ENCODE measurements at places on chromosomes 16 and 17. TPM values are rescaled to one million over a fixed set of nuclear protein-coding genes. Genes with fewer than 3 reads are reported as not detected.
A peak's percentile ranks its signal among the peaks of the same experiment; 100 is the strongest.

GRCh38 chr16:78882751-78883150 is 717.8 kb downstream of the MAF start:
- no peak for DNase-seq

GRCh38 chr17:49457564-49458535 is 37.2 kb upstream of the NGFR start:
- DNase-seq, result no peak

DNA sequence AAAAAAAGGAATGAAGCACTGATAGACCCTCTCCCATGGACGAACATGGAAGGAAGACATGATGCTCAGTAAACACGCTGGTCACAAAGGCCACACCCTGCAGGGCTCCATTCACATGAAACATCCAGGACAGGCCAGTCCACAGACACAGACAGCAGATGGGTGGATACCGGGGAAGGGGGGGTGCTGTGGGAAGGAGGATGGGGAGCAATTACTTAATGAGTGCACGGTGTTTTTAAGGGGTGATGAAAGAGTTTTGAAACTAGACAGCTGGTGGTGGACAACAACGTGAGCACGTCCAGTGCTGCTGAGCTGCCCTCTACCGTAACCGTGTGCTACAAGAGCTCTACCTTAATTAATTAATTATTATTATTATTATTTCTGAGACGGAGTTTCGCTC is 6.0 kb upstream of the SLC16A3 start:
- DNase-seq, result no peak

GRCh38 chr17:9928601-9929333 is 23.7 kb upstream of the RCVRN start:
- peak; percentile 61 for DNase-seq

DNA sequence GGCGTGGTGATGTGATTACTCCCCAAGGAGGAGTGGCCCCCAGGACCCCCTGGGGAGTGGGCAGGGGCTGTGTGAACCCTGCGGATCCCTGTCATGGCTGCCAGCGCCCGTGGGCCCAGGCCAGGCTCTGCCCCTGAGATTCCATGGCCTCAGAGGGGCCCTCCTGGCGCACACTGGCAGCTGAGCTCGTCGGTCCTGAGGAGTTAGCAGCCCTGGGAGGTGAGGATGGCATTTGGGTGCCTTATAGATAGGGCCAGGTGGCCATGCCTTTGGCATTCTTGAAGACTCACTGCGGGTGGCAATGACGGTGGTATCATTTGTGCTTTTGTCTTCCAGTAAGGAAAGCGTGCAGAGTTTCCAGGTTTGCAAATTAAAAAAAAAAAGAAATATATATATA is 146.8 kb upstream of the GSE1 start:
- DNase-seq, result no peak

GRCh38 chr16:17304106-17304490 is 166.7 kb downstream of the XYLT1 start:
- no peak for DNase-seq

DNA sequence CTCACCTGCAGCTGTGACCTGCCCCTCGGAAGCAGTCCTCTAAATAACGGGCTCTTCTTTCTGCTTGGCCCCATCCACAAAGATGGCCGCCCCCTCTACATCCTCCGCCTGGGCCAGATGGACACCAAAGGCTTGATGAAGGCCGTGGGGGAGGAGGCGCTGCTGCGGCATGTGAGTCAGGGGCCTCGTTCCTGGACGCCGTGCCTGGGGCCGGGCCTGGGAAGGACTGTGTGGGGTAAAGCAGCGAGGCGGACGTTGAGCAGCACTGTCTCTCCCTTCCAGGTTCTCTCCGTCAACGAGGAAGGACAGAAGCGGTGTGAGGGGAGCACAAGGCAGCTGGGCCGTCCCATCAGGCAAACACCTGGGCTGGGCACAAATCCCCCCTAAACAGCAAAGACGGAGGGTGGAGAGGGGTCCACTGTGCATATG is 33.1 kb downstream of the NAGPA start:
- no peak for DNase-seq

DNA sequence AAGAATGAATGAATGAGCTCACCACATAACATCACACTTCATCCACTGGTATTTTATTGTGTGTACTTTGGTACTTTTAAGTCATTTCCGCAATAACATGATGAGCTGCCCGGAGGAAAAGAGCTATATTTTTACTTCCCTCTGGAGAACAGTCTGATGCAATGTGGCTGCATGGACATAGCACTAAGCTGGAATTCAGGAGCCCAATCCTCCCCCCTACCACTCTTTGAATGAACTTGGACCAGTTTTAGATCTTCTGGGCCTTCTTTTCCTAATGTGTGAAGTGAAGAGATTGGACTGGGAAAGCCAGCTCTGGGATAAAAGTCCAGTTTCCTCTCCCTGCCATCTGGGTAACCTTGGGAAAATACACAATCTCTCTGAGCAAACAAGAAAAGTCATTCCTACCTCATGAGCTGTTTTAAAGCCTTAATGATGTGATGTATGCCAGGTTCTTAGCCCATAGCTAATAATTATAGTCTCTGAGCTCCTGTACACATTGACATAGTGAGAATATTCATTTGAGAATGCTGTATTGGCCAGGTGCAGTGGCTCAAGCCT is 79.3 kb downstream of the ABCC12 start:
- peak; percentile 63 for DNase-seq

DNA sequence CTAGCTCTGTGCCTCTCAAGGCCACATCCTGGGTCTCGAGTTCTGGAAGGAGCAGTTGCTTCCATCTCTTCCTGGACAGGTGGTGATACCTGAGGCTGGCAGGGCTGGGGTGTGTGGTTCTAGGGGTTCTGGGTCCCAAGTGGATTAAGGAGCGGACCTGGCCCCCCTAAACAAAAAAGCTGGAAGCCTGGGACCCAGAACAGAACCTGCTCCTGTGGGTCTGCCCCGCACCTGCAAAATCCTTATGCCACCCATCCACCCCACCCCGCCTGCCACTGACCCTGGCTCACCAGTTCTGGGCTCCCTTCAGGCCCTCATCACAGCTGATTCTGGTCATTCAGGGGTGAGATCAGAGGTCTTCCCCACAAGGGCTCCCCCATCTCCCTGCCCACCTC is 44.8 kb downstream of the ADCY7 start:
- DNase-seq, result no peak

- DNase-seq, result no peak
Measured at GRCh38 chr16:16578701-16579100, 199.8 kb downstream of the NPIPA7 start.

- no peak for DNase-seq
Measured at GRCh38 chr16:24652209-24652712, 77.2 kb upstream of the TNRC6A start.

DNA sequence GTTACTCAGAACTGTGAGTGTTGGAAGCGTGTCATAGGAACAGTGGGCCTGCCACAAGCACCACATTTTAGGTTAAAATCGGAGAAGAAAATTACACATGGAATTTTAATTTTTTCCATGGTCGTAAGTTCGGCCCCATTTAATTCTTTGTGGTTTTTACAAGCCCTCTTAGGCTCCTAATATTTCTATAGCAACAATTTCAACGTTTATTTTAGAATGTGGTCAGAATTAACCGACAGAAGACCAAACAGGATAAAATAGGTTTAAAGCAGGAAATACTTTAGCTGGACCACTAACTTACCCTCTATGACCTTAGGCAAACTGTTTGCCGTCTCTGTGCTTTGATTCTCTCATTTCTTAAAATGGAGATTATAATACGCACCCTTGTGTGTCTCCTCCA is 69.9 kb downstream of the FTO start:
- no peak for DNase-seq

DNA sequence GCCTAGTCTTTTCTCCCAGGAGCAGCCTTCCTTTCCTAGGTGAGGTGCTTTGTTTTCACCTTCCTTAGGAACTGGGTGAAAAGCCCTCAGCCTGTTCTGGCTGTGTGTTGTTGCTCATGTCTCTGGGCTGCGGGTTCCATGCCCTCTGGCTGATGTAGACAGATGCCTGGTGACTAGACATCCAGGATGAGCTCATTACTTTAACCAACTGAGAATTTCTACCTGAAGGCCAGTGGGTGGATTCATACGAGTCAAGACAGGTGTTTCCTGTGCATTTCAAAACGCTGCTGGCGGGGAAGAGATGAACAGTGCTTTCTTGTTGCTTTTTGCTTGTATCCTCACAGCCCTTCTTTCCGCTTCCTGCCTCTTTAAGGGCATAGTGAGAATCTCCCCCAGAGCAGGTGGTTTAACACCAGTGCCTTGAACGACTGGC is 22.3 kb downstream of the SAP30BP start:
- DNase-seq, result peak; percentile 57

GRCh38 chr16:78275420-78275819 is 176.0 kb downstream of the WWOX start:
- no peak for DNase-seq

GRCh38 chr16:75262104-75262799 is 10.8 kb upstream of the BCAR1 start:
- no peak for DNase-seq

- no peak for DNase-seq
Measured at GRCh38 chr16:75179208-75179607, 27.8 kb downstream of the CTRB2 start.

- DNase-seq, result no peak
Measured at GRCh38 chr17:45940293-45940692, 45.9 kb downstream of the MAPT start.

DNA sequence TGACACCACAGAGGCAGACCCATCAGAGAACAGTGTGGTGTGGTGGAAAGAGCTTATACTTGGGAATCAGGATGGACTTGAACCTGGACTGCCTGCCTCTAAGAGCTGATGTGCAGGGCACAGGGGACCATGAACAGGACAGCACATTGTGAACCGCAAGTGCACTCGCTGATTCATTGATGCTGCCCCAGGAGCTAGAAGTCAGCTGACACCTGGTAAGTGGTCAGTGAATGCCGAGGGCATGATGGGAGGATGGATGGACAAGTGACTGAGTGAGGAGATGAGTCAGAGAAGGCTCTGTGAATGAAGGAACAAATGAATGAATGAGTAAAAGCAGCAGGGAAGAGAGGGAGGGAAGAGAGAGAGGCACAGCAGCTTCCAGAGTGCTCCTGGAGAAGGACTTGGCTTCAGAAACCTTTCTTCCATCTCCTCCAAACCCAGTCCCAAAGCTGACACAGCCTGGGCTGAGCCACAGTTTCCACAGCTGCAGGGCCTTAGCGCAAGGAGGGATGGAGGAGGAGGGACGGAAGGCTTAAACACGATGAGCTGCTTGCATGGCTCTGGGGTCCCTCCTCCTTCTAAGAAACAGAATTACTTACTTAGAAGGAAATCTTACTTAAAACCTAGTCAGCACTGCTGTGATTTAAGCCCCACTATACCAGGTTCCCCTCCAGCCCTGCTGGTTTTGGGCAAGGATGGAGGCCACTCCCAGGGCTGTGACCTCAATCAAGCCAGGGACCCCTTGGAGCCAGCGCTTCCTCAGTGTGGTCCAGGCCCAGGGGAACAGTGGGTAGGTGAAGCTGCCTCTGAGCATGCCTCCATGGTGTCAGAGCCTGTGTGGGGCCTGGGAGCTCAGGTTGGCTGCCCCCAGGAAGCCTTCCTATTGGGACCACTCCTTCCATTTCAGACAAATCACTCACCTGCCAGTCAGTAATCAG is 184.6 kb downstream of the TMEM132E start:
- no peak for DNase-seq

DNA sequence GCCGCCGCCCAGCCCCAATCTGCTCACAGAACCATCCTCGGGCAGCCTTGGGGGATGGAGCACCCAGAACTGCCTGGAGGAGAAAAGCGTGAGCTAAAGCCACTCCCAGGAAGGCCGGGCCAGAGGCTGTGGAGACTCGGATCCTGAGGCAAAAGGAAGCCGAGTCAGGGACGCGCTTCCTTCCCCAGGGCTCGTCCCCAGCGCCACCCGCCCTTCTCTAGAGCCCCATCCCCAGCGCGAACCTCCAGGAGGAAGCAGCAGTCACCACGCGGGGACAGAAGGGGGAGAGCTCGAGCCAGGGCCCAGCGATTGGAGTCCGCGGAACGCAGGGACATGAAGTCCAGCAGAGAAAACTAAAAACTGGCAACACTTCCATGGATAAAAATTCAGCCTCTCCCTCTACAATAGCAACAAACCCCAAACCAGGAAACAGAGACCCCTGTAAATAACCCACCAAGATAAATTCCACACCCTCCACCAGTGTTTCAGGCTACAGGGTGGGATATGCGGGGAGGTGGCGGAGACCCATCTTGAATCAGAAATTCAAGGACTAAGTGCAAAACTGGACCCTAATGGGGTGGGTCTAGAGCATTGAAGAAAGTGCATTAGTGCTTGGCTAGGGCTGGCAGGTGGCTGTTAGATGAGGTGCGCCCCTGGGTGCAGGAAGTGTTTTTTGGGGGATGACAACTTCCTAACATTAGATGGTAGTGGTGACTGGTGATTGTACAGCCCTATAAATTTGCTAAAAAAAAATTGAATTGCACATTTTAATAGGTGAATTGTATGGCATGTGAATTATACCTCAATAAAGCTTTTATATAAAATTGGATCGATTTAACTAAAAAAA is 116.1 kb upstream of the METRNL start:
- DNase-seq, result no peak

DNA sequence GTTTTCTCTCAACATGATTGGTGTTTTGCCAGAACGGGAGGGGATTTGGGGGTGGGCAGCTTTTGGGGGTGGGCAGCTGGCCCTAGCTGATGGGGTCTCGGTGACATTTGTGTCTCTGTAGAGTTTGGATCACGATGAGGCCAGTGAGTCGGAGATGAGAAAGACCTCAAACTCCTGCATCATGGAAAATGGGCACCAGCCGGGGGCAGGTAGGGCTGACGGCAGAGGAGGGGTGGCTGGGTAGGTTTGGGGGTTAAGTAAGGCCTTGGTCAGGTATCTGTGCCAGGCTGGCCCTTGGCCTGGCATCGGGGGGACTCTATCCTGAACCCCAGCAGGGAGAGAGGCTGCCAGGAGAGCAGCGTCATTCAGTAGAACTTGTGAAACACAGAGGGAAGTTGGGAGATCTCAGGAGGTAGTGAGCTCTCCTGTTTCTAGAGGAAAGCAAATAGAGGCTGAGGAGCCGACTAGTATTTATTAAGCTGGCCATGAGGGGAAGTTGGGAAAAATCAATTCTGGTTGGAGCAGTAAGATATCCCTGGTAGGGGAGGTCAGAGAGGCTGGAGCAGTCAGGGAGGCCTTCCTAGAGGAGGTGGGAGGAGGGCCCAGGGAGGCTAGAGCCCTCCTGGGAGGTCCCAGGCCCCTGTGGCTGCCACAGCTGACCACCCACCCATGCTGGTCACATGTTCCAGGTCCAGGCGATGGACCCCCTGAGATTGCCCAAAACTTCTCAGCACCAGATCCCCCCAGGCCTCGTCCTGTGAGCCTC is 8.1 kb downstream of the SMTNL2 start:
- no peak for DNase-seq

Gene TMC8
- total RNA-seq, result 2.6 TPM

Gene HBA2
- total RNA-seq, result not detected

Gene GFAP
- total RNA-seq, result not detected

Gene ATPAF2
- total RNA-seq, result 44.5 TPM

Gene XAF1
- 20.8 TPM for total RNA-seq

Gene ZNF688
- total RNA-seq, result 13.1 TPM

Gene SLFN11
- total RNA-seq, result 0.53 TPM
